Right forelimb (tissue), 1 donor: ENCODE measurements at places on chromosomes 2 and 18.

DNA sequence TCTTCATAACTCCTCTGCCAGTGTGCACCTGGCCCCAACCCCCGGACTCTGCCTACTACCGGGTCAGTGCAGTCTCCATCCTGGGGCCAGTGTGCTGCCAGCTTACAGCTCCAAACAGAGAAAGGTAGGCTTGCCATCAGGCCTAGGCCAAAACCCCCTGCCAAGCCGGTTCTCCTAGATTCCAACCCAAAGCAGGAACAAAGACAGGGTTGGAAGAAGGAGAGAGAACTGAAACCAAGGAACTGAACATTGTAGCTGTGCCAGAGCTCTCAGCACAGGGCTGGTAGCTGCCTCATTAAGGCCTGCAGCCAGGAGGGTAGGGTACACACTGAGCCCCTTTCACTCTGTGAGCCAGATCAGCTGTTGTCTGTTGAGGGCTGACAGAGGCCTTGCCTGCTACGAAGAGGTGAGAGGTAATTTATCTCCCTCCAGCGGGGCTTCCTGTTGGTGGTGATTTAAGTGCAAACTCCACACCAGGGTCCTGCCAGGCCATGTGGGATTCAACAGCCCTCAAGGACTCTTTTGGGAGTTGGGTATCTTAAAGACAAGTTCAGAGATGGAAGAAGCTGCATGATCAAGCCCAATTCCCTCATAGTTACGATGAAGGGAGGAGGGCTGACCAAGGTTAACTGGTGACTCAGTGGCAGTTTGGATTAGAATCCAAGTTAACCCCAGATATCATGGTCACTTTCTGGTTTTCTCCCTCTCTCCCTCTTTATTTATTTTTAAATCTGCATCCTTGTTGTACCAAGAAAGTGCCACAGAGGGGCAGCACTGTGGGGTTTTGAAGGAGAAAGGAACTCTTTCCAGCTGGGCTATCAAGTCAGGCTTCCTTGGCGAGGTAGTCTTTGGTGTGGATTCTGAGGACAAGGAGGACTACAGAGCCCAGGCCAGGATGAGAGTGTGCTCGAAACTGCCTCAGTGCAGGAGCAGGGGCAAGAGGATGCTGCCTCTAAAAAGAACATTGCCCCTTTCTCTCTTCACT lies 48.1 kb downstream of the CYRIA start:
- DNase-seq: no peak

- no peak for DNase-seq
These were observed 633 bp upstream of the ILKAP start for GRCh38 chr2:238203973-238204683.

DNA sequence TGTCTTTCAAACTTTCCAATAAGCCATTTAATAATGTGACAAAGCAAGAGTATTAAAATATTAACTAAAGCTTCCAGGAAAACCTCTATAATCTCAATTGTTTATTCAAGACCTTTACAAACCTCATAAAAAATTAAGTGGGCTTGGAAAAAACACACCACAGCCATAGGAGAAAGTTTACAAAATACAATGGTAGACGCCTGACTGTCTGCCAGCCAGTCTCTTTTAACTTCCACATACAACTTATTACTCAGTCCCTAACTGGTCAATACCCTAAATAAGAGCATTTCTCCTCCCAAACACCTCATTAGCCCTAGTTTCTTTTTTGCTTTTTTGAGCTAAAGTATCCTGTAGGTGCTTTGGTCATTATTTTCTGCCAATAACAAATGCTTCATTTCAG lies 247.4 kb upstream of the CYP26B1 start:
- DNase-seq: no peak

GRCh38 chr2:48829036-48829435 lies 73.5 kb upstream of the LHCGR start:
- no peak for DNase-seq

GRCh38 chr2:231339316-231339715 lies 56.2 kb upstream of the B3GNT7 start:
- DNase-seq: no peak

- no peak for DNase-seq
These were observed 1353.7 kb upstream of the LRRTM1 start for GRCh38 chr2:81658227-81658626.

GRCh38 chr2:221817052-221817451 lies 244.9 kb upstream of the EPHA4 start:
- DNase-seq: no peak

DNA sequence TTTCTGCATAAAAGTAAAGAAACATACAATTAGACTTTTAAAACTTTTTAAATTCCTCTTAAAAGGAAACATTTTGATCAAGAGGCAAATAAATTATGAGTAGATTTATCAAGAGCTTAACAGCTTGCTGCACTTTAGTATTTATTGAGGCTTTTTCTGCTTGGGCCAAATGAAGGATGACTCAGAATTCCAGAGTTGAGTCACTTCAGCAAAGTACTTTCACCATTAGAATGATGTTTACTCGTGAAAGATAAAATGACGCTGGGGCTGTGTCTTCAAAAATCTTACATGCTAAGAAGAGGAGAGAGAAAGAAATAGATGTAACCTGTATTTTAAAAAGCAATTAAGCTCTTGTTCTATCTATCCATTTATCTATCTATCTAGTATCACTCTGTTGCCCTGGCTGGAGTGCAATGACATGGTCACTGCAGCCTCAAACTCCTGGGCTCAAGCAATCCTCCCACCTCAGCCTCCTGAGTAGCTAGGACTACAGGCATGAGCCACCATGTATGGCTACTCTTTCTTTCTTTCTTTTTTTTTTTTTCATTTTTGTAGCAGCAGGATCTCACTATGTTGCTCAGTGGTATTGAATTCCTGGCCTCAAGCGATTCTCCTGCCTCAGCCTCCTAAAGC lies 75.3 kb upstream of the RIOK3 start:
- no peak for DNase-seq

DNA sequence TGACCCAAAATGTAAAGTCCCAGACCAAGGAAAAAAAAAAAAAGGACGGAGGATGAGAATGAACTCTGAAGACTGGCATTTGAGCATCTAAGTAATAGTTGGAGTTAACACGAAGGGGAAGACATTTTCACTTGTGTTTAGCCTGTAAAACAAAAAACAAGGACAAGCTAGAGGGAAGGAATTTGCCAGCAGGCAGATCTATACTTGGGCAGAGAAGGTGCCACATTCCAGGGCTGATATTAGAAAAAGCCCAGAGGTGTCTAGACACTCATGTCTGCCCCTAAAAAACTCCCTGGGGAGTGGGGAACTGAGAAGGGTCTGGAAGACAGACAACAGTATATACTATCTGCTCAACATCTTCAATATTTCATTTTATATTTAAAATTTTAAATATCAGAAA lies 171.1 kb downstream of the ZEB2 start:
- DNase-seq: no peak

DNA sequence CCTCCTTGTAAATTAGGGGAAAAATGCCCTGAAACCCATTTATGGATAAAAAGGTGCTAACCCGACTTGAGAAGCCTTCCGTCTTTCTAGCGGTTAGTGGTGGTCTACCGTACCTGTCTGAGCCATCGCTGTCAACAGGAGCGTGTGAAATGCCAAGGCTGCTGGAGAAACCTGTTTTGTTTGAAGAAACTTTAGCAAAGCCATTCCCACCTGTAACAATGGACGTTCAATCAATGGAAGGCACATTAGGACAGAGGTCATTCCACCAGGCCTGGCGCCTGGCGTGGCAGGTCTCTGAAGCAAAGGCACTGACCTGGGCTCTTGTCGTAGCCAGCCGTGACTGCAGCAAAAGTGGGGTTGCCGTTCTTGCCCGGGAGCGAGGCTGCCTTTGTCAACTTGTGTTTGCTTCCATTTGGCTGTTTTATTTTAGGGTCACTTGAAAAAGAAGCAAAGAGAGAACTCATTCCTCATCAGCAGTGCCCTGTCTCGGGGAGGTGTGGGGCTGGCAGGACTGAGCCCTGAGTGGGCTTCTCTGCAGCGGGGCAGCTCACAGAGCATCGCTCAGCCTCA lies 47.2 kb downstream of the ZAP70 start:
- DNase-seq: no peak

- no peak for DNase-seq
These were observed 17.1 kb downstream of the TMEM185B start for GRCh38 chr2:120206022-120206581.

- DNase-seq: peak; percentile 52
These were observed 5.4 kb downstream of the CACNB4 start for GRCh38 chr2:152093464-152093863.

- no peak for DNase-seq
These were observed 25.9 kb upstream of the NEB start for GRCh38 chr2:151760139-151760650.

DNA sequence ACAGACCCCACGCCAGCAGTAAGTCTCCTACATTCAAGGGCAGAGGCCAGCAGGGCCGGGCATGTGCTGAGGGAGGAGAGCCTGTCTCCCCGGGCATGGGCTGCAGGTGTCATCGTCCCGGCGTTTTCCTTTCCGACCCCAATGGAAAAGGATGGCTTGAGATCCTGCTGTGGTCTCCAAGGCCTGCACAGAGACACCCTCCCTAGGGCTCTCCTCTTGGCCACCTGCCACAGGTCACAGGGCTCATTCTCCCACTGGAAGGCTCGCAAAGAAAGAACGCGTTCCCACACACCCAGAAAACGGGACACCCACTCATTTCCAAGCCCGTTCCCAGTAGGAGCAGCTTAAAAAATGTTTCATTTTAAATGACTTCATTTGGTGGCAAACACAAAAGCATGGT lies 41.0 kb downstream of the DIPK1C start:
- peak; percentile 40 for DNase-seq

DNA sequence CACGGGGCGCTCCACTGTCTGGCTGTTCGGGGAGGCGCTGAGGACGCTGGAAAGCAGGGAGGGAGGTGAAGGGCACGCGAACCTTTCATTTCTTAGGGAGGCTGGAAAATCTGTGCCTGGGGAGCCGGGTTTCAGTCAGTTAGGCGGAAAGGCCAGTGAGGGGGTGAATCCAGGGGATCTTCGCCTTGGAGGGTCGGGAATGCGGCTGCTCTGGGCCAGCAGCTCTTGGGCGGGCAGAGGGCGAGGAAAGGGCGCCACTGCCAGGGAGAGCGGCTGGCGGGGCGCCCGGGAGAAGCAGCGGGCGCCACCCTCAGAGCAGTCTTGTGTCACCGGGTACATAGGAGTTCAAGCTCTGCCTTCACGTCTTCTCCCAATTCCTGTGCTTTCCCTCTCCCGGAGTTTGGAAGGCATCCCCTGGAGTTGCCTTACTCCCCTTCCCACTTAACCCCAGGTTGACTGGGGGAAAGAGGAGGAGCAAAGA lies 1.4 kb downstream of the CCDC85A start:
- DNase-seq: peak; percentile 58

GRCh38 chr18:44914028-44914427 lies 233.3 kb downstream of the SETBP1 start:
- DNase-seq: no peak

DNA sequence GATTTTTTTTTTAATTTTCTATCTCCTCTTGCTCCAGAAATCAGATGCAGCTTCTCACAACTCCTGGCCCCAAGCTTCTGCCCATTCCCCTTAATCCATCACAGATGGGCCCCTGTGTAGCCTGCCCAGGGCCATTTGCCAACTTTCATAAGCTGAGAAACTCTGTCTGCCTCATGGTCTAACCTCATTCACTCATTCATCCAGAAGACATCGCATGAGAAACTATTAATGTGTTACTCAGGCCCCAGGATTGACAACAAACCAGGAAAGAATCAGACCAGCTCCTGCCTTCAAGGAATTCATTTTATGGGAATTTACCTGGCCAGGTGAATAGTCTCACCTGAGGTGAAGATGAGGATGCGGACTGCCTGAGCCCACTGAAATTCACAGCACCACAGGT lies 35.0 kb downstream of the SLC14A2 start:
- DNase-seq: no peak

DNA sequence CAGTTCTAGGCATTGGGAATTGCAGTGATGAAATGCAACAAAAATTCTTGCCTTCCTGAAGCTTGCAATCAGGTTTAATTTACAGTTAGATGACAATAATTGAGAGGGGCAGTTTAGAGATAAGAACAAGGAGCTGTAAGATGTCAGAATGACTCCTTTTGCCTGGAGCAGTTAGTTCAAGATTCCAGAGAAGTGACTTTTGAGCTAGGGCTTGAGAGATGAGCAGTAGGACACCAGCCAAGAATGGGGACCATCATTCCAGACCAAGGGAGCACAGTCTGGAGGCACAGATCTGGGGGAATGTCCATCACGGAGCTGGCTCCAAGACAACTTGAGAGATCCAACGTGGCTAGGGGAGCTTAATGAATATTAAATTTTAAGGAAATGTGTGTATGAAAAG lies 26.8 kb downstream of the CACNB4 start:
- no peak for DNase-seq

GRCh38 chr18:2983296-2983695 lies 29.6 kb downstream of the LPIN2 start:
- DNase-seq: no peak
